Right forelimb (tissue), 1 donor: ENCODE measurements at places on chromosomes 7 and 10.

DNA sequence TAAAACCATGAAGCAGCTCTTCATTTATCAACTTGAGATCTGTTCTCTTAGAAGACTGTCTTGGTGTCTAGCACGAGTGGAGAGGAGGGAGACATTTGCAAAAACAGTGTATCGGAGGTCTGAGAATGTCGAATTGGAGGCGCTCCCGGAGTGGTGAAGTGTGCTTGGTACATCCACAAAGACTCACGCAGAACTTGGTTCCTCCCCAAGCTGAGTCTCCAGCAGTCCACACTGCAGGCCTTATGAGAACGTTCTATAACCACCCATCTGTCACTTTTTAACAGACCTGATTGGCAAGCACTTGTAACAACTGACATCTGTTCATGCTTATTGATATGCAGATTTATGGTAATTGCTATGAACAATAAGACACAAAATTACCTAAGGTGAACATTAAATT, 261.6 kb downstream of the CELF2 start:
- no peak for DNase-seq

- DNase-seq, result no peak
Measured at GRCh38 chr10:93435621-93436397, 46.3 kb downstream of the MYOF start.

GRCh38 chr10:77244746-77245145, 392.9 kb downstream of the KCNMA1 start:
- DNase-seq, result no peak

GRCh38 chr7:2866601-2867000, 22.5 kb upstream of the GNA12 start:
- no peak for DNase-seq

- DNase-seq, result no peak
Measured at GRCh38 chr7:1534330-1535099, 4.0 kb downstream of the MAFK start.

DNA sequence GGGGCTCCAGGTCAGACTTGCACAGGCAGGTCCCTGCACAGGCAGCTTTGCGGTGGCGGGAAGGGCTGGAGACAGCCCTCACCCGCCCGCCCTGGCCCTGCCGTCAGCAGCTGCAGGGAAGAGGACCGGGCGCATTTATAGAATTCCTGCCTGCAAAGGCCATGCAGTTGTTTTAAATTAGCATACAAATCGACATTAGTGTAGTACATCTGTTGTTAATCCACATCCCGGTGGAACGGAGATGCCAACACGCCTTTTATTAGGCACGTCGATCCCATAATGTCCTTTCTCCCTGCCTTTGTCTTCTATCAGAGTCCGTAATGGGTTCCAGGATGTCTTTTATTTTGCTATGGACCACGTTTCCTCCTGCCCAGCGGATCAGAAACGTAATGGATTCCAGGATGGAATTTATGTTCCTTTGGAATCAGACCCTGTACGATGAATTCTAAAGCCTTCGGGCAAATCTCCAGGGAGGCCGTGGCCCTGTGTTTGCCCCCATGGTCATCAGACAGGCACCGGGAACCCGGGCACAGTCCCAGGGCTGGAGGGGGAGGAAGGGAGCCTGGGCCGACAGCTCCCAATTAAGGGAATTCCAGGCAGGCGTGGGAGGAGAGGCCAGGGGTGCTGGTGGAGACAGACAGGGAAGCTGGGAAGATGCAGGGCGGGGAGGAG, 123.9 kb downstream of the COL26A1 start:
- peak; percentile 73 for DNase-seq

GRCh38 chr10:44935201-44935965, 24.2 kb upstream of the RASSF4 start:
- DNase-seq, result peak; percentile 74

DNA sequence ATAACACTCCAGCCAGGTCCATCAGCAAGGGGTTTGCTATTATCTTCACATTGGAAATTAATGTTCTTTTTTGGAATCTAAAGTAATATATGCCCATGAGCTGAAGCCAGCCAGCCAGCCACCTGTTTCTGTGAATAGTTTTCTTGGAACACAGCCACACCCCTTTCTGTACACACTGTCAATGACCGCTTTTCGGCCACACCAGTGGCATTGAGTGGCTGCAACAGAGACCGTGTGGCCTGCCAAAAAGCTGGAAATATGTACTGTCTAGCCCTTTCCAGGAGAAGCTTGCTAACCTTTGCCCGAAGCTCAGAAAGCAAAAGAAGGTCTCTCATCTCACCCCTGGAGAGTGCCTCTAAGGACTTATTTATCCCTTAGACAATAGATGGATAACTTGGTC, 98.5 kb upstream of the NPS start:
- no peak for DNase-seq

GRCh38 chr10:100157156-100157555, 28.7 kb downstream of the ERLIN1 start:
- no peak for DNase-seq

- no peak for DNase-seq
Measured at GRCh38 chr10:76282061-76283025, 850.9 kb downstream of the LRMDA start.

- no peak for DNase-seq
Measured at GRCh38 chr7:115019882-115020605, 98.2 kb downstream of the MDFIC start.

DNA sequence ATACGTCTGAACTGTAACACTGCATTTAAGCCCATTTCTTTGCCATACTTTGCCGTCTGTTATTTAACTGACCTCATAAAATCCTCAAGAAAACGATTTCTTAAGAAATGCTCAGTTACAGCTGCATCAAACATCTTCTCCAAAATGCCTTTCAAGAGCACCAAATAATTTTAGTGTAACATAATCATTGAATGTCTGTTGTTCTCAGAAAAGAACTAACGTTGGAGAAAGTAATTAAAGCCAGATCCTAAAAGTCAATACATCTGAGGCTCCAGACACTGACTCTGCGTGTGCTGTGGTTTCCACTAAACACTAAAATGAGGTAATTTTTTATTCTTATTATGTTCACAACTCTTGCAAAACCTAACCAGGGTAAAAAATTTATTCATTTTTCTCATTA, 63.7 kb upstream of the LRRC17 start:
- no peak for DNase-seq

- no peak for DNase-seq
Measured at GRCh38 chr7:35336444-35336843, 82.5 kb upstream of the TBX20 start.

DNA sequence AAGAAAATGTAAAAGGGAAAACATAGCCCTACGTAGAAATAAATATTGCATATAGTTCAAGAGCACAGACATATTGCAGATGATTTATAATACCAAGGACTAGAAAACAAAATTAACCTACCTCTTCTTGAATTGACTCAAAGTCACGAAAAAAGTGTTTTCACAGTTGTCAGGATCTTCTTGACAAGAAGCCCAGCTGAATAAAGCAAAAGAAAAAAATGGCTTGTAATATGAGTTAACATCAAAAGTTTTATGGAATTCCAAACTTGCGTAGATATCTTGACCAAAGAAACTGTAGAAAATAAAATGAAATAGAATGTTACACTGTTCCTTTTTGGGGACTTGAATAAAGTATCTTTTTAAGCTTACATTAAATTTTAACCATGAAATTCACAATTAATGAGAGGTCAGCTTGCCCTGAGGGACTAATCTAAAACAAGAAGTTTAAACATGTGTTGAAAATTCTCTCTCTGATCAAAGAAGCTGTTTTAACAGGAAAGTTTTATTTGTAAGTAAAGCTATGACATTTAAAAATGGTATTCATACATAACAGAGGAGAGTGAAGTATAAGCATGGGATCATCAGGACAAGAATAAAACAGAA, 133.1 kb upstream of the SEMA3C start:
- DNase-seq, result no peak

DNA sequence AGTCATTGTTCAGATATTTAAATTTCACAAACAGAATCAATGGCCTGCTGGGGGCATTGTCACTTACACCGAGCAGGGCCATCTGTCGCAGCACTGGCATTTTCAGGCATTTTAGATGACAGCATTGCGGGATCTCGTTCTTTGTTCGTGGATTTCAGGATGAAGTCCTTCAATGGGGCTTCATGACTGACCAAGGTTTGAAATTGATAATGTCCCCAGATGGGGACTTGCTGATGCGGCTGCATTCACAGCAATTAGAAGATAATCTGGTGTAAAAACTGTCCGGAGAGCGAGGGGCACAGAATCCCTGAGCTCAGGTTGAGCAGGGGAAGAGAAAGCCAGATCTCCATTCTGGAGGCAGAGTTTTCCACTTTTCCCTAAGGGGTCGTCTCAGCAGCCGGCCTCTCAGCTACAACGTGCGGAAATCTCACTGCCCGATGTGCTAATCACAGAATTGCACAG, 1.9 kb upstream of the C7orf33 start:
- no peak for DNase-seq

DNA sequence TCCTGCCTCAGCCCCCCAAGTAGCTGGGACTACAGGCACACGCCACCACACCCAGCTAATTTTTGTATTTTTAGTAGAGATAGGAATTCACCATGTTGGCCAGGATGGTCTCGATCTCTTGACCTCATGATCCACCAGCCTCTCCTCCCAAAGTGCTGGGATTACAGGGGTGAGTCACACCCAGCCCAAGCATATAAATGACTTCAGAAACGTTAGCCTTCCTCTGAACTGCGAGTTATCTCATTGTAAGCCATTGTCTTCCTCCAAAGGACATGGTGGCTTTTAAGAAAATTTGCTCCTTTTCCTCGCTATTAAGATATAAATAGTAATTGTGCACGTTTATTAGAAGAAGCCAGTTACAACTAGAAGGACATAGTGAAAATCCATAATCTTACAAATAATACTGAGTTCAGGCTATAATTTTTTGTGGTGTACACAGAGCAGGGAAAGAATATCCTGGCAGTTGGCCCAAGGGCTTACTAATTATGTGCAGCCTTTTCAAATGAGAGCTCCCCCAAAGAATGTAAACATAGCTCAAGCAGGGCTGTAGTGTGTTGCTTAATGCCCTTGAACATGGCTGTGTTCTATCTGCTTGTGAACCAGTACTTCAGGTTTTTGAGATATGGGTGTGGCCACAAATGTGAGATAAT, 495.8 kb downstream of the PARD3 start:
- no peak for DNase-seq

GRCh38 chr10:927131-927530, 4.4 kb downstream of the LARP4B start:
- DNase-seq, result no peak

DNA sequence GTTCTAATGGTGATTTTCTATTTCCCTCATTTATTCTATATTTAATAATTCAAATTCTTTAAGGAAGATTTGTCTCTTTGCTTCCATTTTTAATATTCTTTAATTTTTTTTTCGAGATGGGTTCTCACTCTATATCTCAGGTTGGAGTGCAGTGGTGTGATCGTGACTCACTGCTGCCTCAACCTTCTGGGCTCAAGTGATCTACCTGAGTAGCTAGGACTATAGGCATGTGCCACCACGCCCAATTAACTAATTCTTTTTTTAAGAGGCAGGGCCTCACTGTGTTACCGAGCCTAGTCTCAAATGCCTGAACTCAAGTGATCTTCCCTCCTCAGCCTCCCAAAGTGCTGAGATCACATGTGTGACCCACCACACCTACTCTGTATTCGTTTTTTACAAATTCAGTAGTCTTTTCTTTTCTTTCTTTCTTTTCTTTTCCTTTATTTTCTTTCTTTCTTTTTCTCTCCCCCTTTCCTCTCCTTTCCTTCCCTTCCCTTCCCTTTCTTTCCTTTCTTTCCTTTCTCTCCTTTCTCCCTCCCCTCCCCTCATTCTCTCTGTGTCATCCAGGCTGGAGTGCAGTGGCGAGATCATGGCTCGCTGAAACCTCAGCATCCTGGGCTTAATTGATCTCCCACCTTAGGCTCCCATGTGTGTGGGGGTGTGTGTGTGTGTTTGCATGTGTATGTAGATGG, 323.1 kb downstream of the ADK start:
- DNase-seq, result no peak

GRCh38 chr7:19121977-19122588, 4.6 kb upstream of the TWIST1 start:
- no peak for DNase-seq

- DNase-seq, result no peak
Measured at GRCh38 chr10:63935705-63936104, 414.5 kb downstream of the REEP3 start.

- no peak for DNase-seq
Measured at GRCh38 chr7:105748701-105749100, 127.7 kb downstream of the ATXN7L1 start.

DNA sequence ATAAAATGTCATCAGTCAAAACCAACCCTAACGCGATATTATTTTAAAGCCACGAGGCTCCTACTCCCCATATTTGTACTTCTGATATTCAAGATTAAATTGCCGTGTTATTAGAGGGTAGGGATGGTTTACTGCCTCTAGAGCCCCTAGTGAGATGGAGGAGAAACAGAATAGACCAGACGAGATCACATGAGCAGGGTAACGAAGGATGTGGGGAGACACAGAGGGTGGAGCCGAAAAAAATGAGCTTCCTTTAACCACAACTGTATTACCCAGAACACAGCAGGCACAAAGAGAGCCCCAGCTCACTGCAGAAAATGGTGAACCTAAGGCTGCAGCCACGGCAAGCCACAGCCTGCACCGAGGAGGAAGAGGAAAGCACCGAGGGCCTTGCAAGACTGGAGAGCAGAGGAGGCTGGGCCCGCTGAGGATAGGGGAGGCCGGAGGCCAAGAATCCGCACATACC, 14.3 kb downstream of the ZC3HAV1 start:
- no peak for DNase-seq

GRCh38 chr7:37342688-37343471, 105.8 kb downstream of the ELMO1 start:
- DNase-seq, result no peak

- DNase-seq, result no peak
Measured at GRCh38 chr7:5758753-5759335, 22.6 kb downstream of the RNF216 start.

DNA sequence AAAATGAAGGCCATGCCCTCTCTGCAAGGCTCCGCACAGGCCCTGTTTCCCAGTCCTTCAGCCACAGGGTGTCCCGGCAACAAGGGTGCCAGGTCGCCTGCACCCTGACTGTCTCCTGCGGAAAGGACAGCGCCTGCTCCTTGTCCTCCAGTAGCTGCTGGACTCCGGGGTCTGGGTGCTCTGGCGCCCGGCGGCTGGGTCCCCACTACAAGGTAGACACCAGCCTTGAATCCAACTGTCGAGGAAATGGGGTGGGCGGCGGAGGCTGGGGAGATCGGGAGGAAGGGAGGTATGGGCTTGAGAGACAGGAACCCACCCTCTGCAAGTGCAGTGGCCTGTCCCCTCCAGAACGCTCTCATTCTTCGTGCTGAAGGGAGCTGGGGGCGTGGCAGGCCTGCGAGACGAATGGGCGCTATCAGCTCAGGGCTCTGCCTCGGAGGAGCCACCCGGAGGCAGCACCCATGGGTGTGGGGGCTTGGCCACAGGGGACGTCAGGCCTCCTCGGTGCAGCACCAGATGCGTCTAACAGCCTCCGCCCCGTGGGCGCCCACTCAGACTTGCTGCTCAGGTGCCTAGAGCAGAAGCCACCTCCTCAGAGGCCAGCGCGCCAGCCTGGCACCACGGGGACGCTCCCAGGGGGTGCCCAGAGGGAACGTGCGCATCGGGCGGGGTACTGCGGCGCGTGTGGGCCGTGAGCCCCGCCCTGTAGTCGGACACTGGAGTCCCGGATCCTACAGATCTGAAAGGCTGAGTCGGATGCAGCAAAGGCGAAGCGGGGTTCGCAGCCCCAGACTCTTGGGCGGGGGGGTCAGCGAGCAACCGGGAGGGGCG, 15.6 kb downstream of the ADAM8 start:
- no peak for DNase-seq

GRCh38 chr10:59580026-59580863, 129.4 kb downstream of the SLC16A9 start:
- DNase-seq, result no peak

GRCh38 chr10:131700032-131700431, 200.8 kb upstream of the PPP2R2D start:
- no peak for DNase-seq

- DNase-seq, result no peak
Measured at GRCh38 chr10:71391701-71392100, 5.0 kb upstream of the CDH23 start.
